ENCODE measurements at places on chromosomes 11 and 22.

DNA sequence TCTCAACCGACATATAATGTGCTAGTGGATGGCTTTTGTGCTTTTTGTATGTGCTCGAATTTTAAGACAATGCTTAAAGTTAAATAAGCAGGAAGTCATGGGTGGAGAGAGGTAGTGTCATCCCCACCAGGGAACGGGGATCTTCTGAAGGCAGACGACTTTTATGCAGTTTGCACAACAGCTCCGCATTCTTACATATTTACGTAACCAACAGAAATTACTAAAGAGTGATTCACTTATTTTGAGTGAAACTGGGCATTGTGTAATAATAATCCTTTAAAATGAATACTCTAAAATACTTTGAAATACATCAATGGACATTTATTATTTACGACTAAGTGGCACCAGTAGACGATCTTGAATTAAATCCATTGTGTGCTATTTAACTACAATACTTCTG, 305.1 kb downstream of the CNTN5 start:
- ATAC-seq: no peak

GRCh38 chr11:128302425-128303186, 284.8 kb downstream of the ETS1 start:
- peak; percentile 98 for ATAC-seq

DNA sequence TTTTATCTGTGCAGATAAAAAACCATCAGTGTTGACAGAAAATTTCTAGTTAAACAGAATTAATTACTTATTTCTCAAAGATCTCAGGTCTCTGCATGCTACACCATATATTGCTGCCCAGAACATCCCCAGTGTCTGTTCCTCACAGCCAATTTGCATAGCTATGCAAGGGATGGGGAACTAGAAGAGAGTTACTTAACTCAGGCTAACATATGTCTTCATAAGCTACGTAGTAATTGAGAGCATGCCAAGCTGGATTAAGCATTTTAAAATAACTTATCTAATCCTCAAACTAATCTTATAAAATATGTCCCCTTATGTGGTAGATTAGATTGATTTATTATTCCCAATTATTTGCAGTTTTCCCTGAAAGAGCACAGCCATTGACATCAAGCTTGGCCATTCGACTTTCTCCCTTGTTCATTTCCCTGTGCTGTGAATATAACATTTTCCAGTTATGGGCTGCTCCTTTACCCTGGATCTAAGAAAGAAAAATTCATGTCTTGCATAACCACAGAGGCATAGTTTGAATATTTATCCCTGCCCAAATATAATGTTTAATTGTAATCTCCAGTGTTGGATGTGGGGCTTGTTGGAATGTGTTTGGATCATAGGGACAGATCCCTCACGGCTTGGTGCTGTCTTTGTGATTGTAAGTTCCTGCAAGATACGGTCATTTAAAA, 69.1 kb downstream of the C11orf87 start:
- no peak for ATAC-seq

- ATAC-seq: no peak
Observed at GRCh38 chr11:20647976-20648565, 21.3 kb upstream of the NELL1 start.

GRCh38 chr11:1932105-1932480, 12.6 kb downstream of the TNNT3 start:
- no peak for ATAC-seq

DNA sequence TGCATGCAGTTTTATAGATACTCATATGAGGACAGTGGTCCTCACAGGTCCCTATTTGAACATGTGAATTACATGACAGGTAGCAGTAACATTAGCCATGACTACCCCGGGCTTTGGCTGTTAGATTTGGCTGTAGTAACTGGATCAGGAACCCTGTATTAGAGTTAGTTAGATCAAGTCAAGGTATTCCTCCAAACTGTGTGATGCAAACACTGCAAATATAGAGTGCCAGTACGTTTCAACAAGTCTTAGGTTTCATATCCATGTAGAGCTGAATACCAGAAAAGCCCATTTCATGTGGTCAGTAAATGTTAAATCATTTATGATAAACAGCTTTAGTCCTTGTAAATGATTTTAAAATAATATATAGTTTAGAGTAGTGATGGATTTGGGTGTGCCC, 29.5 kb upstream of the PITPNB start:
- no peak for ATAC-seq
